A673 (cell line): ENCODE measurements at places on chromosomes 6 and 20. TPM values are rescaled to one million over a fixed set of nuclear protein-coding genes. Genes with fewer than 3 reads are reported as not detected.

GRCh38 chr20:54042021-54042420 is 28.4 kb downstream of the BCAS1 start:
- H3K4me3 ChIP-seq = no peak overlapping the region
- H3K27ac ChIP-seq = no peak overlapping the region
- H3K4me1 ChIP-seq = no peaks in the 10 kb centered on the region

SOBP gene
- 3.3 TPM in 2 replicates for total RNA-seq

DNA sequence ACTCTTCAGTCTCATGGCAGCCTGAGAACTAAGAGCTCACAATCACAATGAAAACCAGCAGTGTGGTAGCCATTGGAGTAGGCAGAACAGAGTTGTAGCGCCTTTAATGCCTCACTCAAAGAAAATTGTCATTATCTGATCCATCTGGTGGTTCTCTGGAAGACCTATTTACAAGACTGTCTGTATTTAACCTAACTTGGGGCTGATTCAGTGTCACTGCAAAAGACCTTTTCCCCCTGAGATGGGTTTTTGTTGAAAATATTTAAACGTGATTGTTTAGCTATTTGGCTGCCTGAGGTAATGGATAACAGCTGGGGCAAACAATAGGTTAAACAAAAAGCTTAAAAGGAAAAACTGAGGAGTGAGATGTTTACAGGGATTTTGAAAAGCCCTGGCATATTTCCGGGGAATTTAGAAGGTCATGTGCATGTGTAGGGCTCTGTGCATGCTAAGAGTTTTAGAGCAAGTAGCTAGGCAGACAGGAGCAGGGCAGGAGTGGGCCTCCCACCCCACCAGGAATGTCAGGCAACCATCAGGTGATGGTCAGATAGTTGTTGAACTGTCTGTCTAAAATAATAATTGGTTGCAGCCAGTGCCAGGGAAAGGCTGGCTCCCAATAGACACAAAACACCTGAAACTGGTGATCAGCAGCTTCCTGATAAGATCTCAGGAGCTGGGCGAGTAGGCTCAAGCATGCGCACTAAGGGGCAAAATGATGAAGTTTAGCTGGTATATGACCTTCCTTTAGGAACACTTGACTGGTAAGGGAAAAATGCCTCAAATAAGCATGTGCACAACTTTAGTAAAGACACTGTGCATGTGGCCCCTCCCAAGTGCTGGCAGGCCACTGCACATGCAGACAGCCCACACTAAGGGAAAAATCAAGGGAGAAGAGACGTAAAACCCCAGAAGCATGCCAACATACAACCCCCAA is 70.8 kb upstream of the AKIRIN2 start:
- no peak for DNase-seq
- H3K27ac ChIP-seq = no peak overlapping the region
- no peaks in the 10 kb centered on the region for H3K36me3 ChIP-seq
- no peak overlapping the region for H3K4me3 ChIP-seq

GRCh38 chr20:24546232-24546892 is 76.9 kb downstream of the SYNDIG1 start:
- H3K36me3 ChIP-seq = no peaks in the 10 kb centered on the region
- H3K27me3 ChIP-seq = no peaks in the 10 kb centered on the region
- H3K27ac ChIP-seq = no peak overlapping the region
- no peak overlapping the region for H3K4me3 ChIP-seq
- no peak for DNase-seq
- H3K4me1 ChIP-seq = no peaks in the 10 kb centered on the region

PFDN6 gene
- total RNA-seq = 70.0 and 83.4 TPM in 2 replicates
